Fibroblast of gingiva (primary cell): ENCODE measurements at places on chromosomes 5 and 9.

DNA sequence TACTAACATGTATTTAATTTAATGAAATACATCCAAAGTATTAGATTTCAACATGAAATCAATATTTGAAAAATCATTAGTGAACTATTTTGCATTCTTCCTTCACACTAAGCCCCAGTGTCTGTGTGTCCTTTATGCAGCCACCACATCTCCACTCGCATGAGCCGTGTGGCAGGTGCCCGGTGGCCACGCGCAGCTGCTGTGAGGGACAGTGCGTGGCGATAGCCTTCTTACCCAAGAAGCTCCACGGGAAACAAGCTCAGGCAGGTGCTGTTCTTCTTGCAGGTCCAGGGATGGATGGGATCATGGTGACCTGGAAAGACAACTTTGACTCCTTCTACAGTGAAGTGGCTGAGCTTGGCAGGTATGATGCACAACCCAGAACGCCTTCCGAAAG is 79.3 kb upstream of the OTULINL start:
- no peak for DNase-seq

GRCh38 chr9:36101916-36102741 is 34.4 kb upstream of the GLIPR2 start:
- peak; percentile 95 for DNase-seq

DNA sequence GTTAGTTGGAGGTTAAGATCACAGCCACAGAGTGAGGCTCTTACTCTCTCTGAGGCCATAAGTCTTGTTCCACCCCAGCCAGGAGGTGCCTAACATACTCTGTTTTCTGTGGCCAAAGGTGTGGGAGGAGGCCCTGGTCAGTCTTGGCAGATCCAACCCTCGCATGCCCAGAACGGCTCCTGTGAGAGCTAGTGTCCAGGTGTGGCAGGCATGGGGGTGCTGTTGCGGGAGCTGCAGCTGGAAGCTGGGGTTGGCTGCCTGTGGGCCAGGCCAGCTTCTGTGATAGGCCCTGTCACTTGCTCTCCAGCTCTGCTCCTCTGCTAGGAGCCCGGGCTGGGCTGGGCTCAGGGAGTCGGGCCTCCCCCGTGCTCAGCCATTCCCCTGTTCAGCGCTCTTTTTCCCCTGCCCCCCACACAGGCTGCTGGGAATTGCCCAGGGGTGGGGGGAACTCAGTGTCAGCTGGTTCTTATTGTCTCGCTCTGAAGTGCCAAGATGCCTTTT is 31.6 kb downstream of the IER5L start:
- peak; percentile 56 for DNase-seq

DNA sequence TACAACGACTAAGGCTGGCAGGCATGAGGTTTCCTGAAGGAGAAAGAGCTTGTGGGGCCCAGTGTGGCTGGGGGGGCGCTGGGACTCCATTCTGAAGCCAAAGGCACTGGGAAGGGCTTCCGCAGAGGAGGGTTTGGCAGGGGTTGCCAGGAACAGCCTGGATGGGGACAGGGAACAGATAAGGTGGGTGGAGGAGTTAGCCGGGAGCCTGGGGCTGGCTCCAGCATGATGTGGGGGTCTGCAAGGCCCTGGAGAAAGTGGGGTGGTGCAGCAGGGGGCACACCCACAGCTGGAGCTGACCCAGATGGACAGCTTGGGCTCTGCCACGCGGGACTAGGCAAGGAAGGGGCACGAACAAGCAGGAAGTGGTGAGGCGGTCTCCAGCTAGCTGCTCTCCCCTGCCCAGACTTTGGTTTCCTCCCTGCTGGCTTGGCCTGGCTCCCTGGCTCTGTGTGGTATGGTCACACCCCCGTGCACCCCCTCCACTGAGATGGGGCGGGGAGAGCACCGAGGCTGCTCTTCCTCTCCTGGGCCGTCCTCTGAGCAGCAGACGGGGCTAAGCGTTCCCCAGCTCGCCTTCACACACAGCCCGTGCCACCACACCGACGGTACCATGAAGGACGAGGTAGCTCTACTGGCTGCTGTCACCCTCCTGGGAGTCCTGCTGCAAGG is at the start of gene LTC4S:
Gene LTC4S, plus strand, starts transcription at position 519 of the 672 bp plus-strand sequence. Its CDS starts 95 bp downstream, at position 614.
- peak; percentile 45 for DNase-seq

- no peak for DNase-seq
These were observed 19.5 kb downstream of the PHF2 start for GRCh38 chr9:93595861-93596365.

DNA sequence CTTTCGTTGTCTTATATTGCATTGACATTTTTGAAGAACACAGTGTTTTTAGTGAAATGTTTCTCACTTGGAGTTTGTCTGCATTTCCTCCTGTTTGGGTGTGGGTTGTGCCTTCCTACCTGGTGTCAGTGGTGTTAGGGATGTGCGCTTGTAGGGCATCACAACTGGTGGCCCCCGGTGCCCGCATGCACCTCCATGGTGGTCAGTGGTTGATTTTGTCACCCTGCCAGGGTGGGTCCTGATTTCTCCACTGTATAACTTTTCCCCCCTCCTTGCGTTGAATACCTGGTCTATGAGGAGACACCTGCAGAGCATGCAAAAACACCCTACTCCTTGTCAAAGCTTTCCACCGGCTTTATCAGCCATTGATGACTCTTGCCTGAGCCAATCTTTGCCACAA is 132.9 kb downstream of the BARX1 start:
- no peak for DNase-seq

GRCh38 chr9:94081435-94081834 is 2.8 kb upstream of the PTPDC1 start:
- no peak for DNase-seq

DNA sequence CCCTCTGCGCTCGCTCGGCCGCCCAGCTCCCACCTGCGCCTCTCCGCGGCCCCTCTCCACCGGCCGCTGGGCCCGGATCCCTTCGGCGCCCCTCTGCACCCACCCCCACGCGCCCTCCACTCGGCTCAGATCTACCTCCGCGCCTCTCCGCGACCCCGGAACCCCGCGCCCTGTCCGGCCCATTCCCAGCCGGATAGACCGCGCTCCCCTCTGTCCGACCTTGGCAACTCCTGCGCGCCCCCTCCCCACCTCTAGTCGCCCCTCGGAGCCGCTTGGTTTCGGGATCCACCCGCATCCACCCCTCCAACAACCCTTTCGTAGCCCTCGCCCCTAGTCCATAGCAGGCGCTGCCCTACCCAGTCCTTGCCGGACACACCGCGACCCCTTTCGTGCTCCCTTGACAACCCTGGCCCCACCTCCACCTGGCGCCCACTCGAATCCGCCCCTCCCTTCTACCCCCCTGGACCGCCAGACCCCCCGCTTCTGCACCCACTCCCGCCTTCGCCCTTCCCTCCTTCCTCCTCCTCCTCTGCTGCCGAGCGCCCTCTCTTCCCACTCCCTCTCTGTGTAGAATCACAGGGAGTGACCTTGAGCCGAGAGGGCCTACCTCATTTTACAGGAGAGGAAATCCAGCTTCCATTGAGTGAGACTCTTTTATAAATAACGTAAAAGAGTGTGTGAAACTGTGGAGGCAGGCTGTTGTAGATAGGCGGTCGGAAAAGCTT is 525 bp upstream of the AK3 start:
- DNase-seq = peak; percentile 9

DNA sequence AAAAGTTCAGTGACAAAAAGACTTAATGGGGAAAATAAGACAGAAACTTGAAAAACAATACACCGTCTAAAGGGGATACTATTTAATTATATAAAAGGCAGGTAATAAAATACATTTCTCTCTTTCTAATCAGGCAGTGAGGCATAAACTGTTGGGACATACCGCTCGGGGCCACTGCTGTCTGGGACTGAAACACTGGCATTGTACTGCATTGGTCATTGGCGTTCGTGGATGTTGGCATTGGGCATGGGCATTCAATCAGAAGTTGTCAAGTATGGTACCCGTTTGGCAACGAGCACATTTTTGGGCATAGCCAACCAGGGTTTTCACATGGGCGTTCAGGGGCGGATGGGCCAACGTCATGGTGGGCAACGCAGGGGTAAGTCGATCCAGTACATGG is 4.7 kb downstream of the HNRNPK start:
- no peak for DNase-seq

DNA sequence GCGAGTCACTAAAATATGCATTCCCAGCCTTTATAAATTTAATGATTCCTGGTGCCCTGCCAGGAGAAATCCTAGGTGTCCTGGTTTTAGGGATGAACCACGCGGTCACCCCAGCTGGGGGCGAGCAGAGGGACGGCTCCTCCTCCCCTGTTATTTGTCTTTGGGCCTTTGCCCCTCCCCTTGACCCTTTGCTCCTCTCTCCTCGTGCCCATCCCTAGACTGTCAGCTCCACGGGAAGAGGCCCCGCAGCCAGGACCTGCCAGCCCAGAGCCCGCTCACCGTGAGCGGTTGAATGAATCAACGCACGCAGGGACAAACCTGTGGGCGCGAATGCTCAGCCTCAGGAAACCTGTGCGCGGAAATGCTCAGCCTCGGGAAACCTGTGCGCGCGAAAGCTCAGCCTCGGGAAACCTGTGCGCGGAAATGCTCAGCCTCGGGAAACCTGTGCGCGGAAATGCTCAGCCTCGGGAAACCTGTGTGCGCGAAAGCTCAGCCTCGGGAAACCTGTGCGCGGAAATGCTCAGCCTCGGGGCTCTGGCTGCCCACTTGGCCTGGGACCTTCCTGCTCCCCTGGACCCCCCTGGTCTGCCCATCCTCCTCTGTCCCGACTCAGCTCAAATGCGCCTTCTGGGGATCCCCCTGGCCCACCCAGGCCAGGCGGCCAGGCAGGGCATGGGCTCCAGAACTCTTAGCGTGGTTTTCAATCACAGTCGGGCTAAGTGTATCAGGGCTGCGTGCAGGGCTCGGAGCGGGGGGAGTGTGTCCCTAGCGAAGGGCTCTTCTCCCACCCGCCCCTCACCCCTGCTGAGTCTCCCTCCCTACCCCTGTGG is 140.5 kb upstream of the COL5A1 start:
- DNase-seq = no peak

DNA sequence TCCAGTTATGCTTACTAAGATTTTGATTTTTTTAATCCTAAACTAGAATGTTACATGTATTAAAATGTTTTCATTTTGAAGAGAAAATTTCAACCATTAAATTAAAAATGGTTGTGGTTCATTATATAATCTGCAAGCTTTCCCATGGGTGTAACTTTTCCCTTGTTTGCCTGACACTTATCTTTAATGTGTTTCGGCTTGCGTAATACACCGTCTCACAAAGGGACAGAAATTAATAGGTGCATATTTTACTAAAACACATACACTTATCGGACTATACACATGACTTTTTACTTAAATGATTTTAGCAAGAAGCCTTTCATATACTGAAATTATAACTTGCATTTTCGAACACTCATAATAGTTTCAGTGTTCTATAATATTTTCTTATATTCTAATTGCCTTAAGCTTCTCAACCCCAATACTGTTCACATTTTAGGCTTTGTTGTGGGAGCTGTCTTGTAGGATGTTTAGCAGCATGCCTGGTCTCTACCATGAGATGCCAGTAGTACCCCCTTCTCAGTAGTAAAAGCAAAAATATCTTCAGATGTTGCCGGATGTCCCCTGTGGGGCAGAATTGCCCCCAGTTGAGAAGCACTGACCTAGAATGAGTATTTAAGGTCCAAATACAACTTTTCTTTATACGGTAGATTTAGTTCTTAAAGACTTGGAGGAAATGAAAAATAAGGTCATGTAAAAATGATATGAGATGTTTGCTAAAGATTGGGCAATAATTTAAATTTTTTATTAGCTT is 28.6 kb downstream of the UGCG start:
- no peak for DNase-seq

DNA sequence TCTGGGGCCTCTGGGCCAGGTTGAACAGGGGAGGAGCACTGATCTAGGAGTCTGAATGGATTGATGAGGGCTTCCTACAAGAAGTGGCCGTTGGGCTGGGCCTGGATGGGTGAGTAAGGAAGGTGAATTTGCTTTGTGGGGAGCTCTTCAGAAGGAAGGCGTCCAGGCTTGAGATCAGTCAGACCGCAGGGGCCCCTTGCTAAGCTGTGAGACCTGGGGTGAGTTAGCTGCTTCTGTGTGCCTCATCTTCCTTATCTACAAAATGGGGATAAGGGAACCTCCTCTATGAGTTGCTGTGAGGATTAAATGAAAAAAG is 1.1 kb upstream of the SYNPO start:
- no peak for DNase-seq

GRCh38 chr5:83752700-83753099 is 32.0 kb upstream of the HAPLN1 start:
- DNase-seq = no peak

- no peak for DNase-seq
These were observed 150.9 kb downstream of the C9orf50 start for GRCh38 chr9:129469988-129470316.

DNA sequence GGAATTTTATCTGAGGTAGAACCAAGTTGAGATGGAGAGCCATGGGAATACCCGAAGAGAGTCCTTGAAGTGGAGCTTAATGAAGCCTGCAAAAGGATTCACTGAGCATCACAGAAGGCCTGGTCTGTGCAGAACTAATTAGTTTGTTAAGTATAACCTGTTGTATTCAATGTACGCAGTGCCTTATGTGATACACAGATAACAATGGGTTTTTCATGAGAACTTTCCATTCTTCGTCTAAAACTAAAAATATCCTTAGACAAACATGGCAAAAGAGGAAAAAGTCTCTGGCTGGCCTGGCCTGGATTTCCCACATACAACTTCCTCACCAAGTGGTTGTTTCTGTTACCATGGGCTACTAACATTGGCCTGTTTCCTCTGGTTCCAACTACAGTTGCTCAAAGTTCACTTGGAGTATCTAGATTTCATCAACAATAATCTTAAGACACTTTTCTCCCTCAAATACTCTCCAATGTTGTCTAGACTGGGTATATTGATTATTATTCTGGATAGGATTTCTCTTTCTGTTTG is 237.6 kb upstream of the ZNF462 start:
- DNase-seq = no peak

DNA sequence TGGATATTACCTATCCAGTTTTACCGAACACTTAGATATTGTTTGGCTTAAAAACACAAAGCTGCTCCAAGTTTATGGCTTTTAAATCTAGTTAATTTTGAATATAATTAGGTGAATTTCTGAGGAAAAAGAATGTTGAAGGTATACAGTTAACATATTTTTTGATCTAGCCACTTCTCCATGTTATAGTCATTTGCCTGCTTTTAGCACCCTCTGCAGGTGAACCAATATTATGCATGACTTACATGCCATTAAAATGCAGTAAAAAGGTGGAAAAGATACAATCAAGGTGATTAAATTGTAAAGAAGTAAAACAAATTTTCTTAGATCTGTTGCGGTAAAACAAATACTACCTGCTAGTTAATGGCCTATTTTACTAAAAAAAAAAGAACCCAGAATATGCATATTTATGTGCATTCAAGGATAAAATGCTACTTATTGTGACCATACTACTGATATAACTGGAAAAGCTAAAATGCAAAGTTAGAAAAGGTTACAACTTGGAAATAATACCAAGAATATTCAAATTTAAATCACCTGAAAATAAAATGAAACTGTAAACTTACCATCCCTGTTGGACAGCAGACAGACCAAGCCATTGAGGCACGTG is 132.1 kb downstream of the AP3B1 start:
- no peak for DNase-seq

- DNase-seq = no peak
These were observed 739 bp upstream of the PDLIM4 start for GRCh38 chr5:132256783-132257130.
